Esophagus muscularis mucosa (tissue), 4 donors: ENCODE measurements at places on chromosomes 12 and 14.
A peak's percentile ranks its signal among the peaks of the same experiment; 100 is the strongest.

DNA sequence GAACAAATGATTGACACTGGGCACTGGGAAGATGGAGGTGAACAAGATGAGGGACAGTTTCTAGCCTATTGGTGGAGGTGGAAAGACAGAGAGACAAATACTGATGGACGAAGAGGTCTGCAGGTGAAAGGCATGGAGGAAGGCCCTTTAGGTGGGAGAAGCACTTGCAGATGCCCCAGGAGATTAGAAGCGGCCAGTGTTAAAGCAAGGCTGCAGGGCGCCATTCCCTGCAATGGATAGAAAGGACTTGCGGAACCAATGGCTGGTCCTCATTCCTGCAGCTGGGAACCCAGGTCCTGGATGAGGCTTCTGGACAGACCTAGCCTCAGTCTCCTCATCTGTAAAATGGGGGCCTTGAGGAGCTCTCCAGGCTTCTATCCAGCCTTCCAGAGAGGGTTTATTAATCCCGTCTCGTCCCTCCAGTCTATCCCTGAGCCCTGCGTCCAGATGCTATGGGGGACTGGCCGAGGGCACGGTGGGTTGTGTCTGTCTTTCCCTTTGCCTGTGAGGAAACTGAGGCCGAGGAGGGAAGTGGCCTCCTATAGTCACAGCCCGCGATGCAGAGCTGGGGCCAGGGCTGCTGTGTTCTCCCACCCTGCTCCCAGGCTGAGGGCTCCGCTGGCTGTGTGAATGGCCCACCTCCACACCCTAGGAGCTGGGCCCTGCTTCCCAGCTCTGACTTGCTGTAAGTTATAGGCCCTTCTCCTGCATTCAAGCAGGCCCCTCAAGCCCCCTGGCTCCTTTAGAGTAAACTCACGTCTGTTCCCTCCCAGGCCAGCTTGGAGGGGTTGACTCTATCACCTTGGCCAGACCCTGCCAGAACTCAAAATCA, 33.0 kb downstream of the CYP46A1 start:
- H3K36me3 ChIP-seq: no peaks in the 10 kb centered on the region
- H3K4me3 ChIP-seq: no peak overlapping the region
- H3K27me3 ChIP-seq: no peaks in the 10 kb centered on the region
- no peaks in the 10 kb centered on the region for H3K4me1 ChIP-seq
- no peak overlapping the region for H3K27ac ChIP-seq
- DNase-seq: peak; percentile 70

- DNase-seq: no peak
- H3K4me3 ChIP-seq: peak overlapping the region; percentile 36
- H3K36me3 ChIP-seq: no peaks in the 10 kb centered on the region
- peaks cover 27% of the 10 kb centered on the region for H3K4me1 ChIP-seq
Measured at GRCh38 chr12:27975222-27976136, 2.9 kb upstream of the PTHLH start.

DNA sequence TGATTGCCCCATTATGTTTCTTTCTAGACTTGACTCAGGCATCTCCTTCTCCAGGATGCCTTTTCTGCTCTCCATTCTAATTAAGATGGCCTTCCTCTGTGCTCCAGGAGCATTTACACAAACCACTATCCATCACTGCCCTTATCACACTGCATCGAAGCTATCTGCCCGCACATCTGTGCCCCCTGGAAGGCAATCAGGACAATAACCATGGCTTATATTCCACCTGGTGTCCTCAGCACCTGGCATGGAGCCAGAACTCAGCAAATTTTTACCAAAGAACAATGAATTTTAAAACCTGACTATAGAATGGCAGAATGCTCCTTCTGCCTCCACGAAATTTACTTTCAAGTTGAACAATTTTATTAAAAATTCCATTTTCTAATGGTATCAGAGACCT, 465.8 kb downstream of the APAF1 start:
- no peak overlapping the region for H3K4me3 ChIP-seq
- H3K36me3 ChIP-seq: no peaks in the 10 kb centered on the region
- no peak for DNase-seq
- no peak overlapping the region for H3K27ac ChIP-seq
- H3K27me3 ChIP-seq: no peaks in the 10 kb centered on the region
- H3K4me1 ChIP-seq: no peaks in the 10 kb centered on the region

DNA sequence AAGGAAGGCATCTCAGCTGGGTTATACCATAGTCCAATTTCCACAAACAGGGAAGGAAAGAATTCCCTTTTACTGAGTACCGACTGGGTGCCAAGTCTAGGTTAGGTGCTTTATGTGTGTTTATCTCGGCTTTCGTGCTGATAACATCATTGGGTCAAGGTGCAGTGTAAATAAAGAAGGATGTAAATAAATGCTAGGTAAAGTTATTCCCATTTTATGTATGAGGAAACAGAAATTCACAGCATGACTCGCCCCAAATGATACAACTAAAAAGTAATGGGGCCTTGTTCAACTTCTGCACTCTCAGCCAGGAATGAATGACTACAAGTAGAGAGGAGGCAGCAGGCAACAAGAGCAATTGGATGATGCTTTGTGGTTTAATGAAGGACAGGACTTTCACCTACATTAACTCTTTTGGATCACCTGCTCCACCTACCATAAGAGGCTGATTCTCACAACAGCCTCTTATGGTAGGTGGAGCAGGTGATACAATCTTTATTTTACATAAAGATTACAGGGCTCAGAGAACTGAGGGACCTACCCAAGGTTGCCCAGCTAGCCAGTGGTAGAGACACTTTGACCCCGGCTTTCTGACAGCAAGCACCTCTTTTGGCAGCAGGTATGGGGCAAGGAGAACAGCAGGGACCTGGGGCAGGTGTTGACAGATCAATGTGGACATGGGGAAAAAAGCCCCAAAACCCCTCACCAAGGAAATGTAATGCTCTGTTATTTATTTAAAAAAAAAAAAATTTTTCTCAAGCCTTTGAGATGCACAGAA, 213.4 kb upstream of the NUDT4 start:
- DNase-seq: no peak
- H3K27me3 ChIP-seq: no peaks in the 10 kb centered on the region
- H3K27ac ChIP-seq: no peak overlapping the region
- no peaks in the 10 kb centered on the region for H3K36me3 ChIP-seq
- no peak overlapping the region for H3K4me3 ChIP-seq

GRCh38 chr12:64323476-64324225, 66.9 kb downstream of the C12orf56 start:
- H3K36me3 ChIP-seq: no peaks in the 10 kb centered on the region
- no peak overlapping the region for H3K27ac ChIP-seq
- no peak for DNase-seq

DNA sequence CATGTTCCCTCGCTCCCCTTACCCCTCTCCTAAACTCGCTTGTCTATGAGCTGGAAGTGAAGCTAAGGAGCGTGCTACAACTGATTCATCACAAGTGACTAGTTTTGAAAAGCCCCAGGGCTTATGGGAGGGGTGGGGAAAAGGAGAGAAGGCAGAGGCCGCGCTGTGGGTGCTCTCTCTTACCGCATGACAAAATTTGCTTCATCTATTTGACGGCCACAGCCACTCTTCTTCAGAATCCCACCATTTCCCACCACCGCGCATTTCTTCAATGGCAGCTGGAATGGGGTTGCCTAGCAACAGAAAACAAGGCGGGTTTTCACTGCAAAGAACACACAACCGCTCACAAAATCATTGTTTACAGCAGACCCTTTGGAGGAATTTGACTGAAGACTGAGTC, 79.4 kb downstream of the ST8SIA1 start:
- no peak for DNase-seq
- no peak overlapping the region for H3K27ac ChIP-seq
- H3K4me1 ChIP-seq: peaks cover 23% of the 10 kb centered on the region
- no peaks in the 10 kb centered on the region for H3K36me3 ChIP-seq

- DNase-seq: no peak
- H3K4me3 ChIP-seq: no peak overlapping the region
- no peak overlapping the region for H3K27ac ChIP-seq
Measured at GRCh38 chr12:67595365-67595764, 53.2 kb upstream of the DYRK2 start.
